CD4-positive, alpha-beta memory T cell (primary cell): ENCODE measurements at places on chromosomes 5 and 9.

- no peak for DNase-seq
Observed at GRCh38 chr9:13478160-13478559, 198.7 kb upstream of the MPDZ start.

DNA sequence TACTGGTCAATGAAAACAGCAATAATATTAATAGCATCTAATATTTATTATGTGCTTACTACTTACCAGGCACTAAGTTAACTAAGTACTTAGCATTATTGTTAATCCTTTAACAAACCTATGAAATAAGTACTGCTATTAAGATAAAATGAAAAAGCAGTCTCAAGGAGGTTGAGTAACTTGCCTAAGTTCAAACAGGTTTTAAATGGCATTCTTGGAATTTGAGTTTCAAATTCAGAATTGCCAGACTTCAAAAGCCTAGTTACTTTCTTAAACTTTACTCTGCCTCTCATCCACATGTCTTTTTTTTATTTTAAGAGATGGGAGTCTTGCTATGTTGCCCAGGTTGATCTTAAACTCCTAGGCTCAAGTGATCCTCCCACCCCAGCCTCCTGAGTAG, 16.0 kb downstream of the LEAP2 start:
- DNase-seq = no peak

DNA sequence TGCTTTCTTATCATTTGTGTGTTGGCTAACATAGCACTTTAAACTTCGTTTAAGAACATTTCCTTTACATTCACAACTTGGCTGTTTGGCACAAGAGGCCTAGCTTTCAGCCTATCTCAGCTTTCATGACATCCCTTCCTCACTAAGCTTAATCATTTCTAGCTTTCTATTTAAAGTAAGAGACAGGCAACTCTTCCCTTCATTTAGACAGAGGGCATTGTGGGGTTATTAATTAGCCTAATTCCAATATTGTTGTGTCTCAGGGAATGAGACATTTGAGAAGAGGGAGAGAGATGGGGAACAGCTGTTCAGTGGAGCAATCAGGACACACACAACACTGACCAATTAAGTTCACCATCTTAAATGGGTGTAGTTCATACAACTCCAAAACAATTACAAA, 51.0 kb upstream of the OR2K2 start:
- DNase-seq = no peak

GRCh38 chr9:19748278-19749126, 40.3 kb downstream of the SLC24A2 start:
- DNase-seq = no peak

DNA sequence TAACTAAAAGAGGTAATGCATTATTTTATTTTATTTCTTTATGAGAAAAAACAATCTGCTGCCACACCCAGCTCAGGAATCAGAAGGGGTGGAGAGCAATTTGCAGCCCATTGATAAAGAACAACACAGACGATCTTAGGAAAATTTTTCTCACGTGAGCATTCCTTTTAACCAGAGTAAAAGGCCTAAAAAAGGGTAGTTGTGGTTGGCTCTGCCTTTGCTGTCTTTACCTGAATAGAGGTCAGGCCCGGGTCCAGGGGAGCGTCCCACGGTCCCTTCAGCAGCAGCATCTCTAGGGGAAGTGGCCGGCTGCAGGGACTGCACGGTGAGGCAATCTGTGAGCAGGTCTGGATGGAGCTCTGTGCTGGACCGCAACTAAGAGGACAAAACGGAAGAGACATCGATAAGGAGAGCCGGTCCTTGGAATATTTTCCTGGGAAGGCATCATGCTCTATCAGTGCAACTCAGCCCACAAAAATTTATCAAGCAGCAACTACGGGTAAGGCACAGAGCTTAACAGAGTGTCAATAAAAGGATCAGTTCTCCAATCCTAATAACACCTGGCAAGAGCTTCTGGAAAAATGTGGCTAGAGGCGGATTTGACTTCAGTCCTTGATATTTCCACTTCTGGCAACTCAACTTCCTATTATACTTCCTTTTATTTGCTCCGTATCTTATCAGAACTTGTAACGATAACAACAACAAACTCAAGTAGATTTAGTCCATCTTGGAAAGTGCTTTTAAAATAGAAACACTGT, 372.8 kb upstream of the RFX3 start:
- no peak for DNase-seq

DNA sequence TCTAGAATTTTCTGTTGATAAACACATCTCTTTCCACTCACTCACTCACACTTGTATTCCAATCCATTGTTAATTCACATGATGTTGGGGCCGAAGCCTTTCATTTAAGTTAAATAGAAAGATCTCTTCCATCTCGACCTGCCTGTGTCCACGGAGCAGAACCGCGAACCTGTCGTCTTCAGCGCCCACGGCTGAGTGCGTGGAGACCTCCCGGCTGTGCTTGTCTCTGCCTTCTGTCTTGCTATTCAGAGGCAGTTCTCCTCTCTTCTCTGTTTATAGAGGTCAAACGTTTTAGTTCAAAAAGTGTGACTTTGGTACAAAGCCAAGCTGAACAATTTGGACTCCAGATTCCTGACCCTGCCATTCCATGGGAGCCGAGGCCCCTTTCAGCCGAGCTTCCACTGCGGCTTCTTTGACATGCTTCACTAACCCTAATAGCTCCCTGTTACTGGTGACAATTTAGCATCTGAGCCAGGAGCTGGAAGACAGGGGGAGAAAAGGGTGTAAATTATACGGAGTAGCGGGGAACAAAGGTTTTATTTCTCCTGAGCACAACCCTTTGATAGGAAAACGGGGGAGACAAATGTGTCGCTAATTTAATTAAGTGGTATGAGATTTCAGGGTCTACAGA, 314.4 kb upstream of the IRX4 start:
- DNase-seq = no peak

- DNase-seq = no peak
Observed at GRCh38 chr9:106927916-106928315, 65.0 kb downstream of the ZNF462 start.
